Endothelial cell (in vitro differentiated cells): ENCODE measurements at places on chromosomes 2 and 18.

DNA sequence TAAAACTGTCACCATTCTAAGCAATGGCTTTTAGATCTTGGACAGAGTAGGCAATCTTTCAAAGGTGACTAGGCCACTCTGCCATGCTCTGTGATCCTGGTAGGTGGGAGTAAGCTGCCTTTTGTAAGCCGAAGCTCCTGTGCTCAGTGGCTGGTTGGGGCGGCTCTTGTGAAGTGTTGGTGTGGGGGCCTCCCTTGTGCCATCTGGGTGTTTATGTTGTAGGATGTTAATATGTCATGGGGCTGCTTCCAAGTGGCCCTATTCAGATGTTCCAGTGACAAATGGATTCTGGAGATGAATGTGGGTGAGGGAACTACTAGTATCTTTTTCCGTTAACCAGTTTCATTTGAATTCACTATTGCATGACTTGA, 116.8 kb upstream of the SPRED2 start:
- H3K27ac ChIP-seq: no peak overlapping the region
- H3K27me3 ChIP-seq: no peaks in the 10 kb centered on the region
- peaks cover 6% of the 10 kb centered on the region for H3K4me1 ChIP-seq
- no peak overlapping the region for H3K4me3 ChIP-seq

GRCh38 chr2:42046819-42047487, 868 bp upstream of the PKDCC start:
- peak overlapping the region; percentile 88 for H3K4me3 ChIP-seq
- H3K4me1 ChIP-seq: peaks cover 18% of the 10 kb centered on the region
- DNase-seq: peak; percentile 16
- H3K27me3 ChIP-seq: peaks cover 22% of the 10 kb centered on the region
- peak overlapping the region; percentile 78 for H3K27ac ChIP-seq

DNA sequence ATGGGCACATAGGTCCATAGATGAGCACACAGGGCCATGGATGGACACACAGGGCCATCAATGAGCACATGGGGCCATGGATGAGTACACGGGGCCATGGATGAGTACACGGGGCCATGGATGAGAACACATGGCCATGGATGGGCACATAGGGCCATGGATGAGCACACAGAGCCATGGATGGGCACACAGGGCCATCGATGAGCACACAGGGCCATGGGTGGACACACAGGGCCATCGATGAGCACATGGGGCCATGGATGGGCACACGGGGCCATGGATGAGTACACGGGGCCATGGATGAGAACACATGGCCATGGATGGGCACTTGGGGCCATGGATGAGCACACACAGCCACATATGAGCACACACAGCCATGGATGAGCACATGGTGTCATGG, 192.6 kb upstream of the HDAC4 start:
- H3K36me3 ChIP-seq: peaks cover 20% of the 10 kb centered on the region
- no peak for DNase-seq
- no peak overlapping the region for H3K4me3 ChIP-seq
- H3K27ac ChIP-seq: no peak overlapping the region
- no peaks in the 10 kb centered on the region for H3K4me1 ChIP-seq
- peaks cover 23% of the 10 kb centered on the region for H3K27me3 ChIP-seq

DNA sequence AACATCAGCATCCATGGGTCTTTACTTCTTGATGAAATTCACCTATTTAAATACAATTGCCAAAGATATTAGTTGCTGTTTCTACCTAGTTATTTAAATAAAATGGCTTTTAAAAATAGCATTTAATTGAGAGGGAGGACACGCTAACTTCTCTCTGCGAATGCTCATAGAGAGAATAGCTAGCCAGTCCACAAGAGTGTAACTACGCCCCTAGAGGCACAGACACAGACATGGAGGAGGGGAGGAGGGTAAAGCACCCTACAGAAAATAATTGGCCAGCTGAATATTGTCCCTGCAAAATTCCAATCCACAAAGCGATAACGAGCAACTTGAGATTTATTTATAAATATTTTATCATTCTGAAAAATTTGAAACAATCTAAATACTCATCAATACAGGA, 97.0 kb upstream of the PAPOLG start:
- DNase-seq: no peak
- no peaks in the 10 kb centered on the region for H3K4me1 ChIP-seq
- H3K27me3 ChIP-seq: peaks cover 10% of the 10 kb centered on the region

DNA sequence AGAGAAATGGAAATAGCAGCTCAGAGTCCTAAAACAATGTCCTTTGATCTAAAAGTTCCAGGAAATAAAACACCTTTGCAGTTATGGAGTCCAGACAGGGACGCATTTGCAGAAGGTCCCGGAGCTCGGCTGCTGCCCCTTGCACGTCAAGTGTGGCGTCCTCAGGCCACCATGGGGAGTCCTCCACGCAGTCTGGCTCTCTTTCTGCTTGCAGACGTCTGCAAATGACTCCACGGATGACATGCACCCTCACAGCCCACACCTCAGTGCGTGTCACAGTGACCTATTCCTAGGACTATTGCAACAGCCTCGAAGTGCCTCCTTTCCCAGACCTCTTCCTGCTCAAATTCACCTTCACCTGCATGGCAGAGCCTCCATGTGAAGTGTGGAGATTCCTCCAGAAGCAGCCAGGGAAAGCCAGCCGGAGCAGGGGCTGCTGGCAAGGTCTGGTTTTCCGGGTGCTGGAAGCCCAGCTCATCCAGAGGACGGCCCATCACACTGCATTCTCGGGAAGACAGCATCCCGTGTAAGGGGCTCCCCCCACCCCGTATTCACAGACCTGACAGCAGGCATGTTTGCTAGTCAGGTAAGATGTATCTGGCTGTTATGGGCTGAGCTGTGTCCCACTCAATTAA, 137.7 kb downstream of the ASB1 start:
- no peaks in the 10 kb centered on the region for H3K27me3 ChIP-seq
- no peak overlapping the region for H3K27ac ChIP-seq
- H3K4me3 ChIP-seq: no peak overlapping the region
- H3K36me3 ChIP-seq: no peaks in the 10 kb centered on the region
- no peak for DNase-seq

GRCh38 chr2:177433402-177433801, 40.8 kb downstream of the AGPS start:
- peak overlapping the region; percentile 67 for H3K4me3 ChIP-seq
- no peaks in the 10 kb centered on the region for H3K27me3 ChIP-seq
- no peak for DNase-seq
- H3K36me3 ChIP-seq: peaks cover 37% of the 10 kb centered on the region
- no peaks in the 10 kb centered on the region for H3K4me1 ChIP-seq
- no peak overlapping the region for H3K27ac ChIP-seq

GRCh38 chr2:232890896-232891601, 21.0 kb downstream of the SNORC start:
- H3K27me3 ChIP-seq: peaks cover 10% of the 10 kb centered on the region
- no peak overlapping the region for H3K27ac ChIP-seq
- H3K36me3 ChIP-seq: peaks cover 3% of the 10 kb centered on the region
- no peak for DNase-seq

DNA sequence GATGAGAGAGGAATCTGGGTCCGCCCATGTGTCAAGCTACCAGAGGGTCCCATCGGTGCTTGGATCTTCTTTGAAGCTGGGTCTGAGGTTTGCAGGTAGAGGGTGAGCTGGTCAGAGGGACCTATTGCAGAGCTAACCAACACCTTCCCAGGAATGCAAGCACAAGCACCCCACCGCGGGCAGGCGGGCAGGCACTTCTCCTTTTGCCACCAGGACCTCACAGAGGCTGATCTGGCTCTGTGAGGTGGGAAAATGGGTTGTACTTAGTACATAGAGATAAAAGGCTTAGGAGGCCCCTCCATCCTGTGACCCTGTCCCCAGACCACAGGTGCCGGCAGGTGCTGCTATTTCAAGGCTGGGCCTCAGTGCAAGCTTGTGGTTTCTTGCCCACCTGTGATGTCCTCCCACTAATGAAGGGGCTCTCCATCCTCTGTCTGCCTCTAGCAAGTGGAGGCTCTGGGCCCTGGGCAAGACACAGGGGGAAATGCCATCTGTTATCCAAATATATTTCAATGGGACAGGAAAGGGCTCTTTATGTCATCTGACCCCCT, 31.4 kb upstream of the IL37 start:
- no peak for DNase-seq
- H3K4me1 ChIP-seq: peaks cover 11% of the 10 kb centered on the region
- H3K36me3 ChIP-seq: peaks cover 5% of the 10 kb centered on the region
- peaks cover 6% of the 10 kb centered on the region for H3K27me3 ChIP-seq

GRCh38 chr18:44792456-44793061, 111.9 kb downstream of the SETBP1 start:
- peak overlapping the region; percentile 91 for H3K27ac ChIP-seq
- peak overlapping the region; percentile 78 for H3K4me3 ChIP-seq
- peaks cover 32% of the 10 kb centered on the region for H3K36me3 ChIP-seq
- peaks cover 67% of the 10 kb centered on the region for H3K4me1 ChIP-seq
- DNase-seq: peak; percentile 37

GRCh38 chr2:217593732-217594131, 409.1 kb downstream of the TNS1 start:
- H3K27me3 ChIP-seq: no peaks in the 10 kb centered on the region
- H3K36me3 ChIP-seq: no peaks in the 10 kb centered on the region
- DNase-seq: no peak
- no peak overlapping the region for H3K27ac ChIP-seq
